Activated naive CD8-positive, alpha-beta T cell treated with anti-CD3 and anti-CD28 coated beads, Interleukin-2, amount 10 ng/mL, durations not matched to agents 7 days and 5 days (primary cell): ENCODE measurements at places on chromosomes 5 and 9. TPM values are rescaled to one million over a fixed set of nuclear protein-coding genes. Genes with fewer than 3 reads are reported as not detected.

GRCh38 chr5:39413771-39414170 is 11.0 kb downstream of the DAB2 start:
- H3K27ac ChIP-seq, result no peak overlapping the region
- H3K4me3 ChIP-seq, result no peak overlapping the region
- no peaks in the 10 kb centered on the region for H3K4me1 ChIP-seq
- DNase-seq, result no peak
- no peaks in the 10 kb centered on the region for H3K36me3 ChIP-seq

Gene IFNA6
- total RNA-seq, result not detected

- no peak for DNase-seq
- no peaks in the 10 kb centered on the region for H3K27me3 ChIP-seq
- no peak overlapping the region for H3K27ac ChIP-seq
- no peaks in the 10 kb centered on the region for H3K4me1 ChIP-seq
Measured at GRCh38 chr5:8700222-8700621, 831.3 kb downstream of the MTRR start.

- peaks cover 2% of the 10 kb centered on the region for H3K4me1 ChIP-seq
- H3K36me3 ChIP-seq, result peaks cover 20% of the 10 kb centered on the region
- DNase-seq, result no peak
- H3K27ac ChIP-seq, result no peak overlapping the region
Measured at GRCh38 chr9:111645806-111646205, 14.7 kb downstream of the DNAJC25 start.

DNA sequence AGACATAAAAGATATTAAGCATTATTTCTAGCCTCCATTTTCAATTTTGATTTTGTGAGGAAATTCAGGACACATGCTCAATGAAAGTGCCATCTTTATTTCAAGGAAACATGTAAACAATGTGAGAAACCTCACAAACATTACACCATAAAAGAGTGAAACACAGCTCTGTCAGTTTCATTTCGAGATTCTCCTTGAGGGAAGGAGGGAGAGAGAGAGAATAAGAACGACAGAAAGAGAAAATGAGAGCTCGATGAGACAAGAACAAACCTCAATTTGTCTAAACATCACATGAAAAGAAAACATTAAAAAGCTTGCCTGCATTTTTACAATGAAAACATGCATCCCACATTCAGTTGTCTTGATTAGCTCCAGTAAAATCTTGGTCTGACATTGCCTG is 553.5 kb upstream of the MEF2C start:
- no peak for DNase-seq
- H3K4me3 ChIP-seq, result no peak overlapping the region
- no peaks in the 10 kb centered on the region for H3K4me1 ChIP-seq
- H3K36me3 ChIP-seq, result no peaks in the 10 kb centered on the region
- no peak overlapping the region for H3K27ac ChIP-seq
- H3K27me3 ChIP-seq, result no peaks in the 10 kb centered on the region

DNA sequence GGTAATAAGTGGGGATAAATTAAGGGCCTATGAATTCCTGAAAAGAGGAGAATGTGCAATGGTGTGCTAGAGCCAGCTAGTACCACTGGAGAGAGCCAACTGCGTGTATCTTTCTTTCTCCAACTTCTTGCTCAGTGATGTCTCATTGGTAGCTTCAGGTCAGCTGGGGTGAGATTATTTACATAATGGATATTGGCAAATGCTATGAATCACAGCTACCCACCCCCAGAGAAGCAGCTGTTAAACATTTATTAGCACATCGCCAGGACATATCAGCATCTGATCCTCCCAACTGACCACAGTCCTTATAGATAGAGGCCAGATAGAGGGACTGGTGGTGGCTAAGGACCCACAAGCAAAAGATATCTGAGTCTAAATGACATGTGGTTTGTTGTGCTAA is 421.3 kb downstream of the ACTL7B start:
- H3K27me3 ChIP-seq, result no peaks in the 10 kb centered on the region

GRCh38 chr5:34822956-34823715 is 15.8 kb upstream of the TTC23L start:
- peaks cover 3% of the 10 kb centered on the region for H3K4me1 ChIP-seq
- no peak overlapping the region for H3K4me3 ChIP-seq
- no peak overlapping the region for H3K27ac ChIP-seq
- H3K27me3 ChIP-seq, result peaks cover 3% of the 10 kb centered on the region
- H3K36me3 ChIP-seq, result no peaks in the 10 kb centered on the region

- H3K27me3 ChIP-seq, result peaks cover 6% of the 10 kb centered on the region
- no peaks in the 10 kb centered on the region for H3K4me1 ChIP-seq
- H3K4me3 ChIP-seq, result no peak overlapping the region
- no peak overlapping the region for H3K27ac ChIP-seq
- no peak for DNase-seq
- H3K36me3 ChIP-seq, result no peaks in the 10 kb centered on the region
Measured at GRCh38 chr9:70865471-70865870, 255.9 kb downstream of the TRPM3 start.

DNA sequence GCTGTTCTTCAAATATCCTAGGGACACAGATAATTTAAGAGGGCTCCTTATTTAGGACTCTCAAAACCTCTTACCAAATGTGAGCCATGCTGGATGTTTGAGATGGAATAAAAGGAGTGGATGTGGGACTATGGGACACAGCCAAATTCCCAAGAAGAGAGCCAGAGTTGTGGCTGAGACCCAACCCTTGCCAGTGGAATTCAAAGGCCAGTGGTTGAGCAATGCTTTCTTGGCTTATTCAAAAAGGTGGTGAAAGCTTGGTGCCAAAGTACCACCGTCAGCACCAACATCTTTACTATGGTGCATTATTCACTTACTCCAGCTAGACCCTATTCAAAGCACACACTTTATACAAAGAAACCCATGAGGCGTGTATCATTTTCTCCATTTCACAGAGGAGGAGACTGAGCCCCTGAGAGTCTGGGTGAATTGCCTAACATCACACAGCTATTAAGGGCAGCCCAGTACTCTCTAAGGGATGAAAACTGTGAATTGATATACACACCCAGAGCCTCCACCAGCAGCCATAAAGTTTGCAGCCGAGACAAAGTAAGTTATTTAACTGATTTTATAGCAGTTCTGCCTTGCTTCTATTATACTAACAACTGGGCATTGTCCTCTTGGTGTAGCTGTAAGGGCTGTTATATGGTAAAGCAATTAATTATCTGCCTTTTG is 391.7 kb downstream of the ACTL7B start:
- no peaks in the 10 kb centered on the region for H3K4me1 ChIP-seq
- peaks cover 2% of the 10 kb centered on the region for H3K27me3 ChIP-seq
- no peaks in the 10 kb centered on the region for H3K36me3 ChIP-seq
- DNase-seq, result no peak
- H3K27ac ChIP-seq, result no peak overlapping the region

Gene NR5A1
- not detected for total RNA-seq
